BJ (cell line): ENCODE measurements at places on chromosomes 2 and 18.
A peak's percentile ranks its signal among the peaks of the same experiment; 100 is the strongest.

DNA sequence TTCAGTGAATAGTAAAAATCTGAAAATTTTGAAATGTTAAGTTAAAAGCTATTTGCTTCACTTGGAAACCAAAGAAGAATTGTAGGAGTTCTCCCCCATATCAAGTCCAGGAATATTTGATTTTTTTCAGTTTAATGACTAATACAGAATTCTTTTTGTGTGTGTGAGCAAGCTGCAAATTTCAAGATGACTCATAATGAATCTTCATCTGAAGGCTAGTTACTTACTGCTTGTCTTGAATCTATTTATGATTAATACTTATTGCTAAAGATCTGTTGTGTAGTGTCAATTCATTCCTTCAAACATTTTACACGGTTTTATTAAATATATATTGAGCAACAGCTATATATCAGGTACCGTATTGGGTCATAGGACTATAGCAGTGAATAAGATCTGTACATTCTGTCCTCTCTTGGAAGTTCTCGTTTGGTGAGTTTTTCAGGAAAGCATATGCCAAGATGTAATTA lies 47.8 kb upstream of the CAVIN2 start:
- peak; percentile 59 for DNase-seq

DNA sequence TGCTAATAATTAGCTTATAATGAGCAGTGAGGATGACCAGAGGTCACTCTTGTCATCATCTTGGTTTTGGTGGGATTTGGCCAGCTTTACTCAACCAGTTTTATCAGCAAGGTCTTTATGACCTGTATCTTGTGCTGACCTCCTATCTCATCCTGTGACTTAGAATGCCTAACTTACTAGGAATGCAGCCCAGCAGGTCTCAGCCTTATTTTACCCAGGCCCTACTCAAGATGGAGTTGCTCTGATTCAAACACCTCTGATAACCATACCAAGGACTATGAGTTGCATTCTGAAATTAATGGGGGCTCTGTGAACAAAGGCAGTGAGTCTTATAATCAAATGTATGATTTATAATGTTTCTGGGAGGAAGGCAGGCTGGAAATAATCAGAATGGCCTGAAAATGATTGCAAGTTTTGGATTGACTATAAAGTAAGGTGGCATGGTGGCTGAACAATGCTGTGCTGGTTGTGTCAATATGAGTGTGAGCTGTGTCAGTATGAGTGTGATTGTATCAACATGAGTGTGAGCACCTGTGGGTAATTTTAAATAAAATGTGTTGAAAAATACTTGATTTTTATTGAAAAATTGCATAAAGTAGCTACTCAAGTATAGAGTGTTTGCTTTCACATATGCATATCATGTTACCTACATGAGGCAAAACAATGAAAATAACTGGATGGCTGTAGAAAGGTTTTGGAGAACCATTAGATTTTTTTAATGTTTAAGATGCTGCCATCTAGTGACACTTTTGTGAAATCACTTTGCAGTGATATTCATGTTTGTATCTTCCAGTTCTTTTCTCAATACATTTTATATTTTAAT lies 103.0 kb downstream of the KYNU start:
- no peak for DNase-seq

DNA sequence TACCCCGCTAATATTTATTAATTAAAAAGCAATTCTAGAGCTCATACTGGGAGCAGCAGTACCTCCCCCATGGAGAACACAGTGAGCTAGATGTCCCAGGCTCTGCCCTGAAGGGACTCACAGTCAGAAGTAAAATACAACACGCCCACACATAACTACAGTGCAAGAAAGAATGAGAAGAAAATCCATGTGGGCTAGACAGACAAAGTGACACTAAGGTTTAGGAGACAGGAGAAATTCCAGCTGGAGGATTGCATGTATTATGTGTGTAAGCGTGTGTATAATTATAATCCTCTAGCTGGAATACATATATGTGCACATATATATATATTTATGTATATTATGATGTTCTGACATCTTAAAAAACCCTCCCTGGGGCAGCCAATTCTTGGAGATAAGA lies 15.7 kb downstream of the SOWAHC start:
- DNase-seq: no peak

- no peak for DNase-seq
Measured at GRCh38 chr2:103161456-103162289, 399.8 kb downstream of the TMEM182 start.

DNA sequence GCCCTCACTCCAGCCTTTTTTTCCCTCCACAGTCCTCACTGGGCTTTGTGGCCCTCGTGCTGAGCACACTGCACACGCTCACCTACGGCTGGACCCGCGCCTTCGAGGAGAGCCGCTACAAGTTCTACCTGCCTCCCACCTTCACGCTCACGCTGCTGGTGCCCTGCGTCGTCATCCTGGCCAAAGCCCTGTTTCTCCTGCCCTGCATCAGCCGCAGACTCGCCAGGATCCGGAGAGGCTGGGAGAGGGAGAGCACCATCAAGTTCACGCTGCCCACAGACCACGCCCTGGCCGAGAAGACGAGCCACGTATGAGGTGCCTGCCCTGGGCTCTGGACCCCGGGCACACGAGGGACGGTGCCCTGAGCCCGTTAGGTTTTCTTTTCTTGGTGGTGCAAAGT lies 39.4 kb downstream of the STEAP3 start:
- DNase-seq: no peak

DNA sequence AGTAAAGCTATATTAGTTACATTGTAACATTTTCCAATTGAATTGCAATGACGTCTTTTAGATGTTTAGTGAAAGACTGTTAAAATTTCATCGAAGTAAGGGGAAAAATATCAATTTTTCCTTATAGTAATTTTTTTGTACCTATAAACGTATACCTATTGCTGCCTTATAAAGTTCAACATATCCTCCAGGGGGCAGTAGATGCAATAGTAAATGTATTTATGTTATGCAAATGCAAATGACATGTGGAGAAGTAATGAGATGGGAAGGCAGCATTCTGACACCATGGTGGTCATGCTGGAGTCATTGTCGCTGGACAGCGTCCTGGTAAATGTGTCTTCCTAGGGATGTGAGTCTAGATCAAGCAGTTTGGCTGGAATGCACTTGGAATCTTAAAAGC lies 38.7 kb downstream of the MSTN start:
- DNase-seq: no peak

GRCh38 chr2:197803033-197803444 lies 1.4 kb upstream of the PLCL1 start:
- DNase-seq: no peak

DNA sequence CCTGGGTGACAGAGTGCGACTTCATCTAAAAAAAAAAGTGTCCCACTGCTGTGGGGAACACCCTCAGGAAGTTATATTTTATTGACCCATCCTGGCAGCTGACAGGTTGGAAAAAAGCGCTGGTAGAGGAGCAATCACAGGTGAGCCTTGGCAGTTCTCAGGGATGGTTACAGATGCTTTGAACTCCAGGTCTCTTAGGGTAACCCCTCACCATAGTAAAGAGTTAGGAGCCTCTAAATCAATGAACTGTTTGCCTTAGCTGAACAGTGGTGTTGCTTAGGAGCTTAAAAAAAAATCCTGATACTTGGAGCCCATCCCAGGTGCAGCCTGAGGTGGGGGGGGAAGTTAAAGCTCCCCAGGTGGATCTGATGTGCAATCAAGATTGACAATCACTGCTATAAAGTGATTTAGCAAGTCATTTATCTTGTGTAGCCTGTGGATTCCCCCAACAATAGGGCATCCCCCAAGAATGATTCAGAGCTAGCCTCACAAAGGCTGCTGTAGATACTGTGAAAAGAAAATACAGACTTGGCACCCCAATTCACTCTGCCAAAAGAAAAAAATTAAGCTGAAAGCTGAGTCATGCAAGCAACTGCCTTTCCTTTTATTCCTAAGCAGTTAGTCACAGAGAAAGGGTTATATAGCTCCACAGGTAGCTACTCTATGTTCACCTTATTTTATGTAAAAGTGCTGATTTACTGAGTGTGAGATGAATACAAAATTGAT lies 14.8 kb downstream of the SLC16A14 start:
- DNase-seq: no peak

DNA sequence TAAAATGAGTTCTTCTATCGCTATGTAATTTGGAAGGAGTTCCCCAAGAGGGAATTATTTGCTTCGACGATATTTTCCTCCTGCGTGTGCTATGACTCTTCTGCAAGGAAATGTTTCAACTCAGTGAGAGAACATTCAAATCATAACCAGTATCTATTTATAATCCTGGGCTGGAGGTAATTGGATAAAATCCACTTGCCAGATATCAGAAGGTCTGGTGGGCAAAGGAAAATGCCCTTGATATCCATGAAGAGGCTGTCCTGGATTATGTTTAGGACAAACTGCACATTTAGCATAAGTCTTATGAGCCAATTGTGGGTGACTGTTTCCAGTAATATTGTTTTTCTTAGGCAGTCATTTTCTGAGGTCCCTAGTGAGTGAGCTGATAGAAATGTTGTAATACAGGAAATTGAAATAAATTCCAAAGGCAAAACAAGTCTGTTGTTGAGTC lies 17.7 kb downstream of the RPIA start:
- DNase-seq: no peak

DNA sequence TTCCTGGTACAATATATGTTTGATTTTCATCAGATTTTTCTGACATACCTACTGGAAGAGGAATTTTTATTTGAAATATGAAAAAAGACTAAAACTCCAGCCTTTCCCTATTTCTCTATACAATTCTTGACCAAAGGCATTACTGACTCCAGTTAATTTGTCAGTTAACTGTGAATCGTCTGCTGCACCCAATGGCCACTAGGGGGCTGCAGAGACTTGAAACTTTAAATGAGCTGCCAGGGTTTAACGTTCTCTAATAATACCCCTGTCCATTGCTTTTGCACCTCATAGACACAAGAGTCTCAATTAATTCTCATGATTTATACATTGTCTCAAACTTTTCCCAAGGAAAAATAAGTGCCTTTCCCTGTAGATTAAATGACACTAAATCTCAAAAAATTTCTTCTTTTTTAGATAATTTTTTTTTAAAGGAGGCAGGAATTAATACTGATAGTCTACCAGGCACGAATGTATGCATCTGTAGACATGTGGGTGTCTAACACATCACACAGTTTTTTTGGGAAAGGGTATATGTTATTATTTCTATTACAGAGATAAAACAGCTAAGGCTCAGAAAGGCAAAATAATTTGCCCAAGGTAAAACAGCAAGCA lies 1.8 kb upstream of the ALK start:
- DNase-seq: no peak

- no peak for DNase-seq
Measured at GRCh38 chr2:188973641-188974040, 532 bp upstream of the COL3A1 start.

DNA sequence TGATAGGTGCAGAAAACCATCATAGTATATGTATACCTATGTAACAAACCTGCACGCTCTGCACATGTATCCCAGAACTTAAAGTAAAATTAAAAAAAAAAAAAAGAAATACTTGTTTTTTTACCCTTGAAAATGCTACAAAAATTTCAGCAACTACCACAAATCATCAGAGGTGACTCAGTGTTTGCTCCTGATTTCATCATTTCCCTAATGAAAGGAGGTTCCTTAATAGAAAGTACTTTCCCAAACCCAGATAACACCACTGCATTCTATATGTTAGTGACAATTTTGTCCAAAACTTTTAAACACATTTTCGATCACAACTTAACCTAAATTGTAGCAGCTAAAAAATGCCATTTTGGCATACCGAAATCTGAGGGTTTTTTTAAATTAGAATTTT lies 163.3 kb downstream of the SLC39A10 start:
- peak; percentile 52 for DNase-seq

DNA sequence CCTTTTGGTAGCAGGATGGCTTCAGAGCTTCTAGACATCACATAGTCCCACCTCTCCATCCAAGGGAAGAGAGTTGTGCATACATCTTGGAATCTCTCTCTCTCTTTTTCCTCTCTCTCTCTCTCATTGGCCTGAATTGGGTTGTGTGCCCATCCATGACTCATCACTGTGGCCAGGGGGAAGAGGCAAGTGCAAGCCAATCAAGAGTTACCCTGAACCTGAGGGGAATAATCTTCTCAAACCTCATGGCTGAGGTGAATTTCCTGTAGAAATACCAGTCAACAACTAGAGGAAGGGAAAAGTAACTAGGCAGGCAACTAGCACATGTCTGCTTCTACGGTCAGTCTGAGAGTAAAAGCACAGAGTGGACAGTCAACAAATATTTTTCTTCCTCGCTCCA lies 7.3 kb upstream of the CHN1 start:
- DNase-seq: no peak

- no peak for DNase-seq
Measured at GRCh38 chr2:119142824-119143223, 15.7 kb downstream of the C1QL2 start.

DNA sequence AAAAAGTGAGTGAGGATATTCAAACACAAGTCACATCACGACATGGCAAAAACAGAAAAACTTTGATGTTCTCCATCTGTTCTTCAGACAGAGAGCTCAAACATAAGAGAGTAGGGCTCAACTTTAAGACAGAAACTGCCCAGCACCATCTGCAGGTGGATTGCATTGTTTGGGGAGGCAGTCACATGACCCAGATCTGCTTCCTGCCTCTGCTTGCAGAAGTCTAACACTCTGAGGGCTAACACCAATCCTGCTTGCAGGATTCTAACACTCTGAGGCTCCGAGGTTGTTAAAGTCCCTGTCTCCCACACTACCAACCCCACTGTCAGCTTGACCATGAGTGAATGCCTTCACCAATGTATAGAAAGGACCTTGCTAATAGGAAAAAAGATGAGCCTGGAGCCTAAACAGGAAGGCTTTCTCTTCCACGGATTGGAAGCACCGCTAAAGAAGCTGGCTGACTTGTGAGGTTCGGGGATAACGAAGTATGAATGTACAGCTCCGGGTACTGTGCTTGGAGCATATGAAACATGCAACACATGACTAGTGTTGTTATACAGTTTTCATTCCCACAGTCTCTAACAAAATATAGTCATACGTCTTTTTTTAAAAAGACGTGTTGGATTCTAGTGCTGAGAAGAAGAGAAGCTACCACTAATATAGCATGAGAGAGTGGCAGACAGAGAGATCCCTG lies 176.6 kb upstream of the CREB1 start:
- DNase-seq: no peak

DNA sequence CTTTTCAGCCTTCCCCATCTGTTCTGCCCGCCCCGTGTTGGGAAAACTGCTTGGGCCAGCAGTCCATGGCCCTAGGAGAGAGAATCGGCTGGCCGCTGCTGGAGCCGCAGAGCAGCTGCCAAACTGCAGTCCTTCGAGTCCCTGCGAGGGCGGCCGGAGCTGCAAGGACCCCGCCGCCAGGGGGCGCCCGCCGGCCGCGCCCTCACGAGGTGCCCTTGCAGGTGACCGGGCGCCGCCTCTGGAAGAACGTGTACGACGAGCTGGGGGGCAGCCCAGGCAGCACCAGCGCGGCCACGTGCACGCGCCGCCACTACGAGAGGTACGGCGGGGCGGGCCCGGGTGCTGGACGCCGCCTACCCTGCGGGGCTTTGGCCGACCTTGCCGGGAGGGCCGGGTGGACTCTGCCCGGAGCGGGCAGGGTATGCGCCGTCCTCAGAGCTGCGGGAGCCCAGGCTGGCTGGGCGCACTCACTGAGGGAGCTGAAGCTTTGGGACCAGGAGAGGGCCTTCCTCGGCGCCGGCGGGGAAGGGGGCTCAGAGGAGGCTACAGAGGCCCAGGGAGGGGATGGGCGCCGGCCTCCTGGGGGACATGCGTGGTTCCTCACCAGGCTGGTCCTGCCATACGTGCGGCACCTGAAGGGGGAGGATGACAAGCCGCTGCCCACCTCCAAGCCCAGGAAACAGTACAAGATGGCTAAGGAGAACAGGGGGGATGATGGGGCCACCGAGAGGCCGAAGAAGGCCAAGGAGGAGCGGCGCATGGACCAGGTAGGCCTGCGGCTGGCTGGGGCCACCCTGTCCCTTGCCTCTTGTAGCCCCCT lies 13.6 kb downstream of the ARID5A start:
- no peak for DNase-seq
